ENCODE measurements at places on chromosomes 16 and 17.

GRCh38 chr17:39706921-39707337, 7.1 kb downstream of the ERBB2 start:
- no peak overlapping the region for H3K27ac ChIP-seq
- H3K27me3 ChIP-seq, result no peaks in the 10 kb centered on the region

DNA sequence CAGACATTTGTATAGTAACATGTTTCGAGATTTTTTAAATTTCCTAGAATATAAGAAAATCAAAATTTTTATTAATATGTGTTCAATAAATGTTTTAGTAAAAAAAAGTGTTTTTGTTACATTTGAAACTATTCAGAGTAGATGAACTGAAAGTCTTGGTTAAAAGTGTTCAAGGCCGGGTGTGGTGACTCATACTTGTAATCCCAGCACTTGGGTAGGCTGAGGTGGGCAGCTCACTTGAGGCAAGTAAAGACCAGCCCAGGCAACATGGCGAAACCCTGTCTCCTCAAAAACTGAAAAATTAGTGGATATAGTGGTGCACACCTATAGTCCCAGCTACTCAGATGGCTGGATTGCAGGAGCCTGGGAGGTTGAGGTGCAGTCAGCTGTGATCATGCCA, 16.8 kb upstream of the PHKG2 start:
- DNase-seq, result no peak
- H3K27ac ChIP-seq, result no peak overlapping the region
- no peaks in the 10 kb centered on the region for H3K4me1 ChIP-seq
- H3K36me3 ChIP-seq, result peaks cover 69% of the 10 kb centered on the region
- no peaks in the 10 kb centered on the region for H3K27me3 ChIP-seq

GRCh38 chr16:11719171-11719570, 23.5 kb downstream of the TXNDC11 start:
- no peak overlapping the region for H3K4me3 ChIP-seq
- H3K36me3 ChIP-seq, result peaks cover 43% of the 10 kb centered on the region
- no peaks in the 10 kb centered on the region for H3K4me1 ChIP-seq
- H3K27me3 ChIP-seq, result no peaks in the 10 kb centered on the region
- H3K27ac ChIP-seq, result no peak overlapping the region

DNA sequence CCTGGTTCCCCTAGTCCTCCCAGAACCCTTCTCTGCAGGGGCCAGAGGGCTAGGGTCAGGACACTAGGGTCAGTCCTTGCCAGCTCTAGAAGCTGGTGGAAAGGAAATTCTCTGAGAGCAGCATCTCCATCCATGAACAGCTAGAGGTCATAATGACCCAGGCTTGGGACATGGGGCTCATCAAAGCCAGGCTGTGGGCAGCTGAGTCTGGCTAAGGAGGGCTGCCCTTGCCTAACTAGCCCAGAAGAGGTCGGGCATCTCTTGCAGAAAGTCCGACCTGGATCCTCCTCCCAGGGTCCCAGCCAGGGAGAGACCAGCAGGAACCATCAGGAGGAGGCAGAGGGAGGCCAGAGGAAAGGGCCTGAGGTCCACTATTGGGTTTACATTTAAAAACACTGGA, 4.3 kb downstream of the MPO start:
- H3K4me3 ChIP-seq, result no peak overlapping the region
- no peak overlapping the region for H3K27ac ChIP-seq
- no peak for DNase-seq
- no peaks in the 10 kb centered on the region for H3K36me3 ChIP-seq
- H3K4me1 ChIP-seq, result no peaks in the 10 kb centered on the region

DNA sequence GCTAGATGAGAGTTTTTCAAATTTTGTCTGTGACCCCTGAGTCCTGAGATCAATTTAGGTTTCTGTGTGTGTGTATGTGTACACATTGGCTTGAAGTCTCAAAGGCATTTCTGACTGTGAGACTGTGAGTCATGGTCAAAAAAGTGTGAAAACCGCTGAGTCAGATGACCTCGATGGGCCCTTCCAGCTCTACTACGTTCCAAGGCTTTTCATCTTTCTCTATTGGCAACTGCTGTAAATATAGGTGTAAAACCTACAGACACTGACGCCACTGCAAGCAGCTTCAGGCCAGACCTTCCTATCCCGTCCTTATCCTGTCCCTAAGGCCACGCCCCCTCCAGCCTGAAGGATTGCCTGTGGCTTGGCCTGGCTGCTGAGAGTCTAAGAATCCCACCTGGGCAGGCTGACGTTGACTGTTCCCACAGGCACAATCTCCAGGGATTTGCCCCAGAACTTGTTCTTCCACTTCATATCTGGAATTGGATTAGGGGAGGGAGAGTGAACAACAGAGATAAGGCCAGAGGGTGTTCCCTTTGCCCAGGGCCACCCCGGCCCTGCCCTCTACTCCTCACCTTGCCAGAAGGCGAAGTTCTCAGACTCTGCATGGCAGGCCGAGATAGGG, 11.3 kb downstream of the OSBPL7 start:
- no peaks in the 10 kb centered on the region for H3K27me3 ChIP-seq
- no peaks in the 10 kb centered on the region for H3K4me1 ChIP-seq
- H3K36me3 ChIP-seq, result peaks cover 61% of the 10 kb centered on the region
- H3K4me3 ChIP-seq, result no peak overlapping the region
- H3K27ac ChIP-seq, result peak overlapping the region; percentile 68

DNA sequence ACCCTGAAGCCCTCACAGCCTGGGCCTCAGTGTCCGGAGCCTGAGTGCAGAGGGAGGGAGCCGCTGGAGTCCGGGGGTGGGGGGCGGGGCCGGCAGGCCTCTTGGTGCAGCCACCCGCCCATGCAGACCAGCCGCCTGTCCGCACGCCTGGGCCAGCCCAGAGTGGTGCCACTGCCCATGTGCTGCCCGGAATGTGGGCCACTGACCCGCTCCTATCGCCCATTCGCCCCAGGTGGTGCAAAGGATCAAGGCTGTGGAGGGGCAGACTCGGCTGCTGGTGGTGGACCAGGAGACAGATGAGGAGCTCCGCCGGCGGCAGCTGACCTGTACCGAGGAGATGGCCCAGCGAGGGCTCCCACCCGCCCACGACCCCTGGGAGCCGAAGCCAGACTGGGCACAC, 2.6 kb downstream of the NHERF2 start:
- H3K27me3 ChIP-seq, result no peaks in the 10 kb centered on the region
- no peak overlapping the region for H3K27ac ChIP-seq
- peaks cover 20% of the 10 kb centered on the region for H3K4me1 ChIP-seq
- H3K36me3 ChIP-seq, result no peaks in the 10 kb centered on the region

- H3K36me3 ChIP-seq, result no peaks in the 10 kb centered on the region
- no peak overlapping the region for H3K27ac ChIP-seq
- H3K4me1 ChIP-seq, result no peaks in the 10 kb centered on the region
- H3K4me3 ChIP-seq, result no peak overlapping the region
- DNase-seq, result no peak
These were observed 244.9 kb downstream of the STX8 start for GRCh38 chr17:9330611-9331271.

DNA sequence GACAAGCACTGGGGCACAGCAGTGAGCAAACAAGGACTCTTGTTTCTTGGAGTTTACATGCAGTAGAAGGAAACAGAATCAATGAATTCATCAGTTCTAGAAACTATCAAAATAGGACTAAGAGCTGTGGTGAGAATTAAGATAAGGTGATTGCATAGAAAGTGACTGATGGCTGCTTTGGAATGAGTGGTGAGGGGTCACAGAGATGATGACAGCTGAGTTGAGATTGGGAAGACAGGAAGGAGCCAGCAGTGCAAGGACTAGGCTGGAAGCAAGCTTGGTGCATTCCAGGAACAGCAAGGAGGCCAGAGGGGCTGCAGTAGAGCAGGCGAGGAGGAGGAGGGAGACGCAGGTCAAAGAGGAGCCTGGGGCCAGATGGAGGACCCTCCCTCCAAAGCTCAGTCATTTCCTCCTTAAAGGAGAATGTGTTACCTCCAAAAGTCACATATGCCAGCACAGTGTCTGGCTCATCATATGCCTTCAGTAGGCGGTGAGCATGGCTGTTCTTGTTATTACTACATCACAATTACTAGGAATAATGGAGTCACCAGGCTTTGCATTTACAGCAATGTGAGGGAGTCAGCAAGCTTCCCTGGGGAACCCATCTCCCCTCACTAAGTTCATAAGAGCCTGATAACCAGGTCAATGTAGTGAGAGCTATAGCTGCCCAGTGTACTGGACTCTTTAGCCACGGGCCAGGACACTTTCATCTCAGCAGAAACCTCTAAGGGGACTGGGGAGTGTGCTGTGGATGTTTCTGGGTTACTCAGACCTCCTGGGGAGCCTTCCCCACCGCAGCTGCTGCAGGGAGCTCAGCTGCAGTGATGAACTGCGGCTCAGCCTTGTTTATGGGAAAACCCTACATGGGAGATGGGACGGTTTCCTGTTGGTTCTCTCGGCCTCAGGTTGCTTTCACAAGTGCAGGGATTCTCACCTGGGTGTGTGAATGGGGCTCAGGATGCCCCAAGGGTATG, 157.2 kb downstream of the SEC14L1 start:
- no peaks in the 10 kb centered on the region for H3K27me3 ChIP-seq
- no peaks in the 10 kb centered on the region for H3K36me3 ChIP-seq
- H3K27ac ChIP-seq, result no peak overlapping the region
- DNase-seq, result no peak
- H3K4me1 ChIP-seq, result no peaks in the 10 kb centered on the region

DNA sequence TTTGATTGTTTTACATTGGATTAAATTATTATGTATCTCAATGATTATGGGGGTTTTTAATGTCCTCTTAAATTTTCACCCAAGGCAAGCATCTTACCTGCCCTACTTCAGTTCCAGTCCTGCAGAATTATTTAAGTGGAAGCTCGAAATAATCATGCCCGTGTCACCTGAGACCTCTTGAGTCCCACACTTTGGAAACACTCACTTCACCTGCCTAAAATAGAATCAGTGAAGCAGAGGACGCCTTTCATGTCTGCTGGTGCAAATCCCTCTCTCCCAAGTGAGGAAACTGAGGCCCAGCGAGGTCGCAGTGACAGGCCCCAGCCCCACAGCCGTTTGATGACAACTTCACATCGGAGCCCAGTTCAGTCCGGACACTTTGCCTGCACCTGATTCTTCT, 284.6 kb downstream of the C16orf95 start:
- no peaks in the 10 kb centered on the region for H3K27me3 ChIP-seq
- peak overlapping the region; percentile 88 for H3K27ac ChIP-seq
- peak overlapping the region; percentile 36 for H3K4me3 ChIP-seq
- DNase-seq, result no peak
- peaks cover 11% of the 10 kb centered on the region for H3K4me1 ChIP-seq
- no peaks in the 10 kb centered on the region for H3K36me3 ChIP-seq

GRCh38 chr17:42853968-42854790, 3.2 kb downstream of the AOC3 start:
- no peaks in the 10 kb centered on the region for H3K27me3 ChIP-seq
- H3K27ac ChIP-seq, result peak overlapping the region; percentile 83

- H3K27me3 ChIP-seq, result no peaks in the 10 kb centered on the region
- H3K36me3 ChIP-seq, result no peaks in the 10 kb centered on the region
- no peak overlapping the region for H3K27ac ChIP-seq
- no peak overlapping the region for H3K4me3 ChIP-seq
- no peak for DNase-seq
These were observed 7.7 kb upstream of the PCTP start for GRCh38 chr17:55743103-55743679.

DNA sequence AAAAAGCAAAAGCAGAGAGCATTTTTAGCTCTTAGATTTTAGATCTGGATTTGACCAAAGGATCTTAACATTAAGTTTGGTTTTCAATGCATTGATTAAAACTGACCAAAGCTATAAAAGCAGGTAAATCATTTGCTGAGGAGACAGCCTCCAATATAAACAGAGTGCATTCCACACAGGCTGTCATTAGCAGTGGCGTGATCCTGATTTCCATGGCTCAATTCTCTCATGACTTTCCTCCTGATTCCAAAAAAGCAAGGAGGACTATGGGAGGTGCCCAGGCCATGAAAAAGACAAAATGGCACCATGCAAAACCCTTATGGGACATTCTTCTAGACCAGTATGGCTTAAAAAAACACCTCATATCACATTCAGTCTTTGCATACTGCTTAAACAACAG, 53.5 kb downstream of the PARN start:
- peaks cover 56% of the 10 kb centered on the region for H3K36me3 ChIP-seq
- H3K27me3 ChIP-seq, result no peaks in the 10 kb centered on the region
- no peak for DNase-seq
- no peak overlapping the region for H3K27ac ChIP-seq

- H3K27ac ChIP-seq, result no peak overlapping the region
- DNase-seq, result peak; percentile 62
- H3K4me3 ChIP-seq, result no peak overlapping the region
- no peaks in the 10 kb centered on the region for H3K27me3 ChIP-seq
- no peaks in the 10 kb centered on the region for H3K36me3 ChIP-seq
These were observed 7.6 kb downstream of the PRR29 start for GRCh38 chr17:64005734-64006167.

GRCh38 chr16:65958086-65958485, 408.4 kb upstream of the CDH5 start:
- no peaks in the 10 kb centered on the region for H3K27me3 ChIP-seq
- H3K36me3 ChIP-seq, result no peaks in the 10 kb centered on the region
- no peak for DNase-seq
- H3K4me1 ChIP-seq, result no peaks in the 10 kb centered on the region

GRCh38 chr17:79093270-79093669, 18.6 kb downstream of the ENGASE start:
- H3K36me3 ChIP-seq, result no peaks in the 10 kb centered on the region
- DNase-seq, result no peak
- no peak overlapping the region for H3K27ac ChIP-seq
- peaks cover 5% of the 10 kb centered on the region for H3K4me1 ChIP-seq
- peaks cover 7% of the 10 kb centered on the region for H3K27me3 ChIP-seq
- H3K4me3 ChIP-seq, result no peak overlapping the region

DNA sequence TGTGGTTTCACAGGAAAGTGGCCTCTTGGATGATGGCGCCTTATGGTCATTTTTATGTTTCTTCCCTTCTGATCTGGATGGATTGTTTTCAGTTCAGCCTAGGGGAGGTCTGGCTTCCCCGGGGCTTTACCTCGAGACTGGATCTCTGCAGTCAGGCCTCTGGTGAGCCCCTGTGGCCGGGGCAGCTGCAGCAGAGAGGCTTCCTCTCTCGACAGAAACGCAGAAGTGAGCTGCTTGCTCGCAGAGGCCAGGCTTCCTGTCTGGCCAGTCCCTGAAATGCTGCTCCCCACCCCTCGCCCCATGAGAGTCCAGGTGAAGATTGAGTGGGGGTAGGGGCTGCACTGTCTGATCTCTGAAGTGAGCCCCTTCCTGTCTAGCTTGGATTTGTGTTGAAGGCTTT, 44.0 kb downstream of the PLCG2 start:
- DNase-seq, result peak; percentile 68
- H3K4me3 ChIP-seq, result no peak overlapping the region
- no peaks in the 10 kb centered on the region for H3K27me3 ChIP-seq
- H3K36me3 ChIP-seq, result no peaks in the 10 kb centered on the region
